ENCODE measurements at places on chromosomes 4 and X. TPM values are rescaled to one million over a fixed set of nuclear protein-coding genes. Genes with fewer than 3 reads are reported as not detected.

DNA sequence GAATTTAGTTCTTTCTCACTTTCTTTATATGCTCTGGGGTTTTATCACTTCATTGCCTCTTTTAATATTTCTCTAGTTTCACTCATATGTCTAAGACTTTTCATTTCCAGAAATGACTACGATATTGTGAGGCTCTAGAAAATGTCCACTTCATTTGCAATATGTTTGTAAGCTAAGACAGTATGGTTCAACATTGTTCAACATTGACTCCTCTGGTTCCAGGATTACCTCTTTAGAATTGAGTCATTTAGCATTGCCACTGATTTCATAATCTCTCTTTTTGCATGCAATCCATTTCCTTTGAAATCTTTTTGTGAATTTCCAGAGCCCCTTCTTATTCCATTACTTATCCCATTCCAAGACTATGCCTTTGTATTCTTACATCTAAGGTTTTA lies 32.3 kb downstream of the BBS12 start:
- H3K36me3 ChIP-seq: no peaks in the 10 kb centered on the region
- no peaks in the 10 kb centered on the region for H3K27me3 ChIP-seq

DNA sequence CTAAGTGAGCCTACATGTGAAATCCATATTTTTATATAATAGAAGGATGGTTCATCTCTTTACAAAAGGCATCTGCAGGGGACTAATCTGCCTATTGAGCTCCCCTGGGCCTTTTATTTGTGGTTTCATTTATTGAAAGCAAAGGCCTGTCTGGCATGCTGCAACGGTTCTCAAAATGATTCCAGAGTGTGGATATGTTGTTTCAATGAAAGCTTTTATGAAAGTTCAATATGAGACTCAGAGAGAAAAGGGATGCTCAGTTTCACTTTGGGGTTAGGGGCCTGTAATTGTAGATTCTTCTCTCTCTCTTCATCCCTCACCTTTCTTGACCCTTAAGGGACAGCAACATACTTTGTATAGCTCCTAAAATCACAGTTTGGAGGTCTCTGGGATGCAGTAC lies 204.2 kb upstream of the CASK start:
- DNase-seq: no peak
- no peak overlapping the region for H3K27ac ChIP-seq
- no peaks in the 10 kb centered on the region for H3K27me3 ChIP-seq
- peak overlapping the region; percentile 63 for H3K4me3 ChIP-seq
- no peaks in the 10 kb centered on the region for H3K36me3 ChIP-seq

- no peaks in the 10 kb centered on the region for H3K36me3 ChIP-seq
- H3K4me1 ChIP-seq: no peaks in the 10 kb centered on the region
Measured at GRCh38 chr4:124454772-124455270, 257.7 kb downstream of the ANKRD50 start.

DNA sequence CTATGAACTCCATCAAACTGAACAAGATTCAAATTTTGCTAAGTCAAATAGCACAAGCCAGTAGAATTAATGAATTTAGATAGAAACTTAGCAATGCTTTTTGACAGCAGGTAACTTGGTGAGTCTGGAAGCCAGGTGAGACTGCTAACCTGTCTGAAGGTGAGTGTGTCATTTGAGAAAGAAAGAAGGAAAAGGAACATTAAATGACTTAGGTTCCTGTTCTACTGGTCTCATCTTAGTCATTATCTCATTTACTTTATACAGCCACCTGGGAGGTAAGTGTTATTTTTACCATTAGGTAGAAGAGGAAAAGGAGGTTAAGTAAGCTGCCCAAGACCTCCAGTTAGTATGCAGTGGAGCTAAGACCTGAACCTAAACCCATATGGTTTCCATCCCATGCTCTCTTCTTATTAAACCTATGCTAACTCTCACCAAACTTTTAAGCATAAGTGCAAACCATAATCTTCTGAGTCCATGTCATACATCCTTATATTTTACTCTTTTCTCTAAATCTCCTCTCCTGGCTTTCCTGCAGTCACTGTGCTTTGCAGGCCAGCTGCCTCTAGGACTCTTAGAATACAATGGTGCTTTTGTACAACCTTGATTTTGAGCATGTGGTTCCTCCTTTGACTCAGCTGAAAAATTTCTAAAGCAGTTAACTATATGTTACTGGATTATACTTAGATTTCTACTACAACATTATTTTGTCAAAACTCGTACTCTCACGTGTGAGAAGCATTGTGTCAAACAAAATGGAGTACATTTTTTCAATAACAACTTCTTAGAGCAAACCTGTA lies 68.5 kb downstream of the ATP10D start:
- H3K36me3 ChIP-seq: no peaks in the 10 kb centered on the region
- no peak overlapping the region for H3K4me3 ChIP-seq
- H3K27me3 ChIP-seq: no peaks in the 10 kb centered on the region

DNA sequence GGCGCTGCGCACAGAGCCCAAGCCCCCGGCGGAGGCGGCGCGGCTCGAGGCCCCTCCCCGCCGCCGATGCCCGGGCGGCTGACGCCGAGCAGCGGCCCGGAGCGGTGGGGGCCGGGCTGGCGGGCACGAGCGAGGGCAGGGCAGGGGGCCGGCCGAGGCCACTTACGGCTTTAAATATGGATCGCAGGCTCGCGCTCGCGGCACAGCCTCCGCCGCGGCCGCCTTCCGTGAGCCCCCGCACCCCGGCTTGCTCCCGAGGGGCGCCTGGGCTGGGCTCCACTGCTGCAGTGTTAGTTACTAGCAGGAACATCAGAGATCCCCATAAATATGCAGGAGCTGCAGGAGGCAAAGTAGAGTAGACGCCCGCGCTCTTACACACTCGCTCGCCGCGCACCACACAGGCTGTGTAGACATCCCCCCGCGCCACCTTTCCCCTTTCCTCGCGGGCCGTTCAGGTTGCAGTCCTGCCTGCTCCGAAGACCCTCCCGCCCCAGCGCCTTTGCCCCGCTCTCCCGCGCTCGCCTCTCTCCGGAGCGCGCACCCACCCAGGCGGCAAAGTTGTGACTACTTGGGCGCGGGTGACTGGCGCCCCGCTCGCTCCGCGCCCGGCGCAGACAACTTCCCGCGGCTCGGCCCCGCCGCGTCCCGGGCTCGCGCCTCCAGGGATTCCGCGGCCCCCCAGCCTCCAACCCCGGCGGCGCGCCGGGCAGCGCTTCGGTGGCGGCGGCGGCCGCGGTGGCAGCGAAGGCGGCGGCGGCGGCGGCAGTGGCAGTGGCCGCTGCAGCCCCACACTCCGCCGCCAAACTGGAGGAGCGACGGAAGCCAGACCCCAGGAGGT lies 152.0 kb upstream of the SLC4A4 start:
- H3K4me1 ChIP-seq: peaks cover 18% of the 10 kb centered on the region
- no peak overlapping the region for H3K27ac ChIP-seq
- DNase-seq: no peak
- H3K36me3 ChIP-seq: no peaks in the 10 kb centered on the region

DNA sequence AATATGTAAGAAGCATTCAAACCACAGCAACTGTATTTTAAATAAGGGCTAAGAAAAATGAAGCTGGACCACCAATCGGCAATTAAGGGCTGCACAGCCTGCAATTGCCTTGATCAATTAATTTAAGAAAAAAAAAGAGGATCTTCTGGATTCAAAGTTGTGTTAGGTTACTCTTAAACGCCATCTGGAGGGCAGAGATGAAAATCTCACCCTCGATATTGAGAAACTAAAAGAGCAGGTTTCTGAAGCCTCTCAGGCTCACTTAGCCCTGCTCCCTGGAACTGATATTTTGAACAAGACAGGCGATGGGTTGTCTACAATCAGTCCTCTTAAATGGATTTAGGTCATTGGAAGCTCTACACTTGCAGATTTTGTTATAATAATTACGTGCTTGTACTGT lies 579.4 kb downstream of the GRXCR1 start:
- H3K4me1 ChIP-seq: no peaks in the 10 kb centered on the region
- no peaks in the 10 kb centered on the region for H3K27me3 ChIP-seq
- H3K36me3 ChIP-seq: no peaks in the 10 kb centered on the region
- H3K4me3 ChIP-seq: no peak overlapping the region

GRCh38 chr4:23814587-23814986 lies 75.3 kb downstream of the PPARGC1A start:
- no peaks in the 10 kb centered on the region for H3K4me1 ChIP-seq
- no peaks in the 10 kb centered on the region for H3K27me3 ChIP-seq
- no peaks in the 10 kb centered on the region for H3K36me3 ChIP-seq
- no peak overlapping the region for H3K4me3 ChIP-seq

The CXXC4 gene
- total RNA-seq: not detected

DNA sequence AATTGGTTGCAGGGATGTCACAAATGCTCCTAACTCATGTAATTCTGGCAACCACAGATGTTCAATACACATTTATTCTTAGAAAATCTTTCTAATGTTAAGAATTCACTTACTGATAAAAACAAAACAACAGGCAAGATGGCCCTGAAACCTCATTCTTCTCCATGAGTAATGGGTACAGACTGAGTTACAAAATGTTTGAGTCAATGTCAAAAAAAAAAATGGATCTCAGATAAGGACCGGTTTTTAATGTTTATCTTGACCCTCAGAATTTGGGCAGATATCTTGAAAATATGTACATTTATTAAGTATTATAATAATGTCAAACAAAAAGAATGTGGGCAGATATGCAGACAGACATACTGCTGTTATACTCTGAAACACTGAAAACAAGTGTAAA lies 1.8 kb upstream of the SULT1E1 start:
- H3K27ac ChIP-seq: no peak overlapping the region
- H3K4me1 ChIP-seq: no peaks in the 10 kb centered on the region
- no peak for DNase-seq
- no peaks in the 10 kb centered on the region for H3K36me3 ChIP-seq
- no peaks in the 10 kb centered on the region for H3K27me3 ChIP-seq

- no peaks in the 10 kb centered on the region for H3K27me3 ChIP-seq
- H3K36me3 ChIP-seq: no peaks in the 10 kb centered on the region
- no peak overlapping the region for H3K27ac ChIP-seq
- H3K4me1 ChIP-seq: no peaks in the 10 kb centered on the region
- no peak overlapping the region for H3K4me3 ChIP-seq
Measured at GRCh38 chr4:10625131-10625530, 59.4 kb downstream of the CLNK start.

DNA sequence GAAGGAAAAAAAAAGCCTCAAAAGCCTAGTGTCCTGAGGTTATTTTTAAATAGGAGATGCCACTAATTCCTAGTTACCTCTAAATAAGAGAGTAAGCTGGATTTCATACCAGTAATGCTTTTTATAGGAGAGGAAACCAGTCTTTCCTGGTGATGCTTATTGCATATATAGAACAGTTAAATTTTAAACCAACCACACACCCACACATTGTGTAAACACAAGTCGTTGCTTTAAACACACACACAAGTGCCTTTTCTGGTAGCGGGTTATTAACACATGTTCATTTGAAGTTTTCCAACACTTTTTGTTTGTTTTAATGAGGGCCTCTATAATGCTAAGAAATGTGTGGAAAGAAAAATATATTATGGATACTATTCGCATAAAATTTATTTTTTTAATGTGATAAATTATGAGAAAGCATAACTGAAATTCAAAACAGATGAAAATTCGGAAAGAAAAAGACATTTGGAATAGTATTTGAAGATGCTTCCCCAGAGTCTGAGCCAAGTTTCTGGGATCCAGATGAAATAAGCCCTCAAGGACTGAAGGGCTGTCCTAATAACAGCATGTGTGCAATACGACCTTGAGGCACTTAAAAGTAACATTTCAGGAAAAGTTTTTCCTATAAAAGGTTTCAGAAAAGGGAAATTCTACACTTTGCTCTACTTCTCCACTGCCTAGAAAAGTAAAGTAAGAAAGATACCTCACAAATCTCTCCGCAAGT lies 2.0 kb downstream of the ANTXR2 start:
- peaks cover 65% of the 10 kb centered on the region for H3K4me1 ChIP-seq
- peak overlapping the region; percentile 86 for H3K27ac ChIP-seq
- no peaks in the 10 kb centered on the region for H3K27me3 ChIP-seq
- no peak for DNase-seq

The TSPAN7 gene
- not detected for total RNA-seq

The PABPC4L gene
- total RNA-seq: not detected

- DNase-seq: no peak
- no peak overlapping the region for H3K4me3 ChIP-seq
- H3K27me3 ChIP-seq: no peaks in the 10 kb centered on the region
- no peak overlapping the region for H3K27ac ChIP-seq
- no peaks in the 10 kb centered on the region for H3K36me3 ChIP-seq
Measured at GRCh38 chrX:35115205-35115604, 172.6 kb downstream of the FAM47B start.

DNA sequence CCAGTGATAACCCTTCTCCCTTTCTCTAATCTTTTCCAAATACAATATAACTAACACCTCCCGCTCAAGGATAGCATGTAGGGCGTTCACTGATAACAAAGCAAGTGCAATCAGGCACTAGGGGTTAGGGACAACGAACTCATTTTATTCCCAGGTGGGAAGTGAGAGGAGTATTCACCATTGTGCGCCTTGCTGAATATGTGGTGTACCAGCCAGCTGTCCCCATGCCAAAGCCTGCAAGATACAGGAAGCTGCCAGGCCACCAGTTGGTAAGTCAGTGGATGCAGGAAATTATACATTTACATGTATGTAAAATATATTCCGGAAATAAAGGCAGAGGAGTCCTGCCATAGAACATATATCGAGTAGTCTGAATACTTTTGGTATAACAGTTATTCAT lies 6.3 kb upstream of the HPRT1 start:
- H3K4me1 ChIP-seq: no peaks in the 10 kb centered on the region
- H3K36me3 ChIP-seq: no peaks in the 10 kb centered on the region
- no peak overlapping the region for H3K27ac ChIP-seq
- no peaks in the 10 kb centered on the region for H3K27me3 ChIP-seq
- no peak for DNase-seq

The CENPE gene
- 17.7 TPM for total RNA-seq

The DCX gene
- total RNA-seq: not detected

The MAGEA8 gene
- total RNA-seq: not detected

DNA sequence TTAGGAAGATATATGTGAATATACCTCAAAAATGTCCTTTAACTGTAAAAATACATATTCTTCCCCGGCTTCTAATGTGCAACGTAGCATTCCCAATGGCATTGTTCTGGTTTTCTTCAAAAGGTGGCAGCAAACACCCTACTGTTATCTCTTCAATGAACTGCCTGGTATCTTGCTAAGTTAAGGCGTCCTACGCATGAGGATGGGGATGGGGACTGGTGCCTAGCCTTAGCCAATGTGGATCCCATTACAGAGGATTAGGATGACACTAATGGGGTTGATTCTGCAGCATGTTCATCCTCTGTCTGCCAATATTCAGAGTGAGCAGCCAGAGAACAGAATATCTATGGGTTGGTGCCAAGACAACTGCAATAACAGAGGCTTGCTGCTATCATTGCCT lies 334.9 kb upstream of the ADGRL3 start:
- no peaks in the 10 kb centered on the region for H3K36me3 ChIP-seq
- no peak overlapping the region for H3K4me3 ChIP-seq
- no peak overlapping the region for H3K27ac ChIP-seq

GRCh38 chrX:13305108-13305507 lies 14.7 kb downstream of the ATXN3L start:
- DNase-seq: no peak
- H3K27ac ChIP-seq: no peak overlapping the region
- no peak overlapping the region for H3K4me3 ChIP-seq
- no peaks in the 10 kb centered on the region for H3K4me1 ChIP-seq
- no peaks in the 10 kb centered on the region for H3K27me3 ChIP-seq

GRCh38 chr4:110085131-110085530 lies 113.3 kb downstream of the ELOVL6 start:
- H3K4me3 ChIP-seq: no peak overlapping the region
- H3K27me3 ChIP-seq: no peaks in the 10 kb centered on the region
- H3K27ac ChIP-seq: no peak overlapping the region
- H3K36me3 ChIP-seq: no peaks in the 10 kb centered on the region
- DNase-seq: peak; percentile 8
- H3K4me1 ChIP-seq: peaks cover 7% of the 10 kb centered on the region

The ANAPC10 gene
- total RNA-seq: 30.6 TPM

GRCh38 chr4:171947400-171947799 lies 134.2 kb downstream of the GALNTL6 start:
- DNase-seq: no peak
- no peaks in the 10 kb centered on the region for H3K36me3 ChIP-seq
- no peak overlapping the region for H3K4me3 ChIP-seq
- H3K27me3 ChIP-seq: no peaks in the 10 kb centered on the region

Measured in CD4-positive, CD25-positive, alpha-beta regulatory T cell (primary cell).